ENCODE measurements at places on chromosomes 3 and 15.

GRCh38 chr3:141992512-141992911 is 116.1 kb downstream of the ATP1B3 start:
- DNase-seq, result no peak

GRCh38 chr3:127152684-127153505 is 40.0 kb upstream of the PRR23E start:
- no peak for DNase-seq

GRCh38 chr3:9690451-9691450 is 12.9 kb upstream of the CPNE9 start:
- no peak for DNase-seq

- no peak for DNase-seq
Observed at GRCh38 chr3:51719410-51720025, 12.7 kb downstream of the GRM2 start.
